ENCODE measurements at places on chromosomes 6 and 20.

- peak; percentile 27 for DNase-seq
Measured at GRCh38 chr20:611843-612185, 1.7 kb upstream of the TCF15 start.

DNA sequence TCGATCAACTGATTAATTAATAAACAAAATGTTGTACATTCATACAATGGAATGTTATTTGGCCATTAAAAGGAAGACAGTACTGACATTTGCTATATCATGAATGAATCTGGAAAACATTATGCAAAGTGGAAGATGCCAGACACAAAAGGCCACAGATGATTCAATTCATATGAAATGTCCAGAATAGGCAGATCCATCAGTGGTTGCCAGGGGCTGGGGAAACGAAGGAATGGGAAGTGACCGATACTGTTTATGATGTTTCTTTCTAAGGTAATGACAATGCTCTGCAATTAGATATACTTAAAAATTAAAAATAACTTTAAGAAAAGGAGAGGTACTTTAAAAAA is 37.2 kb downstream of the ELOVL5 start:
- no peak for DNase-seq

DNA sequence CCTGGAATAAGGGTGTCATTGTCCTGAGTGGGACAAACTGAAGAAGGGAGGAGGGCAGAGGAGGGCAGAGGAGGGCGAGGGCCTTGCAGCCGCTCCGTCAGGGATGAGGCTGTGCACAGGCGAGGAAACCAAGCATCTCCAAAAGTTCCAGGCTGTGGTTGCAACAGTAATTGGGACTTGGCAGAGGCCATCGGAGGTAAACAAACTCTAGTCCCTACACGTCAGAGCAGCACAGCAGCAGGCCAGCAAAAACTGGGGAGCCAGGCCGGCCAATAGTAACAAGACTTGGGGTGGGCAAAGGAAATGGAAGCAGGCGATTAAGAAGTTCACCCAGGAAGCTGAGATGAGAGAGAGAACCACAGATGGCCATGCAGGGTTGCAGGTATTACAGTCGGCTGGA is 142.8 kb downstream of the SMOC2 start:
- no peak for DNase-seq

- DNase-seq, result no peak
Measured at GRCh38 chr6:87199787-87200186, 44.4 kb downstream of the ZNF292 start.

- DNase-seq, result no peak
Measured at GRCh38 chr6:15366879-15367278, 121.0 kb downstream of the JARID2 start.

- DNase-seq, result no peak
Measured at GRCh38 chr6:17945111-17945510, 42.3 kb downstream of the KIF13A start.

- no peak for DNase-seq
Measured at GRCh38 chr6:6661684-6662083, 73.2 kb downstream of the LY86 start.

DNA sequence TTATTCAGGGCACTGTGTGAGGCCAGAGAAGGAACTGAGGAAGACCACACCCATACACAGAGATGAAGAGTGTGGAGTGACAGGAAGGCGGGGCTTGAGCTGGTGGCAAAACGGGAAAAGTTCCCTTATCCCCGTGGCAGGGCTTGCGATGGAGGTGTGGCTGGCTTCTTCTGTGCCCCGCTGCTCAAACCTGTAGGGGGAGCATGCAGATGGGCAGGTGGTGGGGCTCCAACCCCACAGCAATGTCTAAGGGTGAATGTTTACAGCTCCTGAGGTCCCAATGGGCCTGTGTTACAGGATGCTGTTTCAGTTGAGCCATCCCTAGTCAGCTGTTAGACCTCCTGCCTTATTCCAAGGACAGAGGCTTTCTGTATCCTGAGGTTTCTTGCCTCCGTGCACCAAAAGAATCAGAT is 105.9 kb downstream of the LY86 start:
- DNase-seq, result no peak

DNA sequence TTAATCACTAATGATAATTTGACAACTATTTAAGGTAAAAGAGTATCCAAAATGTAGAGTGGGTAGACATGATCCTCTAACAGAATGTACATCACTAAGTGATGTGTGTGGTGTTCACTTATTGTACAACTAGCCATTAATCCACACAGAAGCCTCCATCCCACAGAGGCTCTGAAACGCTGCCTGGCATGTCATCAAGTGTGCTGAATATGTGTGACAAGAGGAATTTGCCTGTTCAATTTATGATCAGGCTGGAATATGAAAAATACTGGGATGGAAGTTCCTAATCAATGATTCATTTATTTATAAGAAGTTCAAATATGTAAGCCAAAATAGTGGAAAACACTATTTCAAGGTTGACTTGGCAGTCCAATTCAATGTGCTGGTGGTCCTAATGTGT is 72.4 kb downstream of the BACH2 start:
- no peak for DNase-seq

GRCh38 chr6:85672050-85672449 is 29.4 kb upstream of the SYNCRIP start:
- no peak for DNase-seq

DNA sequence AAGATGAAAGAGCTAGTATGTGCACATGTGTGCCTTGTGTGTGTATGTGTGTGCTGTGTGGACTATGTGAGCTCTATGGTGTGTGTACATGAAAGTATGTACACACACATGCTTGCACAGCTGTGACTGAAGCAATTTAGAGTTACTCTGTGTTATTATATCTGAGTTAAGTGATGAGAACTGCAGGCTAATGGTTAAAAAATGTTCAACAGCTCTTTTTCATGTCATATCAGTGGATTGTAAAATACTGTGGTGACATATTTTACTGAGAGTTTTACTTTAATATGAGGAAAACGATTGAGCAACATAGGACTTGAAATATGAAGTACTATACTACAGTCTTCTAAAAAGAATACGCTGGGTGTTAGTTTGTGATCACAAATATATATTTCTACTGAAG is 195.7 kb upstream of the KCNK16 start:
- no peak for DNase-seq

DNA sequence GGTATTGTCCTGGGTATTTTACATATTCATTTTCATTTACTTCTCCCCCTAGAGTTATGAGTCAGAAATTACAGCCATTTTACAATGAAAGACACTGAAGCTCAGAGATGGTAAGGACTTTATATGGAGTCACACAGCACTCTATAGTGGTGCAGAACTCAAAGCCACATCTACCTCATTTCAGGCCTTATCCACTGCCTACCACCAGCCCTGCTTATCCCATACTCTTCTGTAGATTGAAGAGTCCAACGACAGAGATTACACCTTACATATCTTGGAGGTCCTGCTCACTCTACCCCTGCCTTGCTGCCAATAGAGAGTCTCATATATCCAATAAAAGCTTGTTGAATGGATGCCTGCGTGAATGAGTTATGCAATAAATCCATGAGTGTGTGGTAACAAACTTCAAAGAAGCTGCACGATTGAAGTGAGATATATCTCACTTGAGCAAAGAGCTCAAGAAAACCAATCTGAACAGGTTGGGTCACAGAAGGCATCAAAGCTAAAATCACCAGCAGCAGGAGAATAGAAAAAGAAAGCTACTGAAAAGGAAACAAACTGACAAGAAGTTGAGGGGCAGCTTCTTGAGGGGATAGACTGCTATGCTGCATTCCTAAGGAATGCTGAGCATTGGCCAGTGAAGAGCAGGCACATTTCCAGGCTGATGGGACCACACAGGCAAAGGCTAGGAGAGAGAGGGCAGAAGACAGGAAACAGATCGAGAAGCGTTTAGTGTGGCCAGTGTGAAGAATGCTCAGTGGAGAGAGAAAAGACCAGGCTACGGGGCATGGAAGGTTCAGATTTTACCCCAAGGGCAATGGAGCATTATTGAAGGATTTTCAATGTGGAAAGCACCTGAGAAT is 585.6 kb downstream of the DHX35 start:
- DNase-seq, result no peak

DNA sequence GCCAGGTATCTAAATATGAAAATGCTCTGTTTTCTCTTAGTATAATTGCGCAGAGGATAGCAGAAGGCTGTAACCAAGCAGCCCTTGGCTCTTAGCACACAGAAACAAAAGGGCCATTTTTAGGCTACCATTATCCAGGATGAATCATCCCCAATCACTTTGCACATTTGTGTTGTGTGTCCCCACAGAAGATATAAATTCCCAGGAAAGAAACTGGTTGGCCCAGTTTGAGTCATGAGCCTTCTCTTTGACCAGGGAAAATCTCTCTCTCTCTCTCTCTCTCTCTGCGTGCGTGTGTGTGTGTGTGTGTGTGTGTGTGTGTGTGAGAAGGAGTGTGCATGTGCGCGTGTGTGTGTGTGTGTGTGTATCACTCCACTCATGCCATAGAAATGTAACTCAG is 178.5 kb downstream of the FRK start:
- no peak for DNase-seq

DNA sequence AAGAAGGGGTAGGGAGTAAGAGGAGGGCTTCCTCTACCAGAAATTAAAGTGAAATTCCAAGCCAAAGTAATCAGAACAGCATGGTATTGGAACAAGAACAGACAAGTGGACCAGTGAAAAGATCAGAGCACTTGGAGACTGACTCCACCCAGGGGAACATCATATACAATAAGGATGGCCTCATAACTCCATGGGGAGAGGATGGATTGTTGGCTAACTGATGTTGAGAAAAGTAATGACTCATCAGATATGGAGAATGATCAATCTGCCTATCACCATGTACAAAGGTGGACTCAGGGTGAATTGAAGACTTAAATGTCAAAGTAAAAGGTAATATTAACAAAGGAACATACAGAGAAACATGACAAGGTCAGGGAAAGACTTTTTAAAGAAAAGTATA is 12.8 kb downstream of the SLC22A3 start:
- no peak for DNase-seq

DNA sequence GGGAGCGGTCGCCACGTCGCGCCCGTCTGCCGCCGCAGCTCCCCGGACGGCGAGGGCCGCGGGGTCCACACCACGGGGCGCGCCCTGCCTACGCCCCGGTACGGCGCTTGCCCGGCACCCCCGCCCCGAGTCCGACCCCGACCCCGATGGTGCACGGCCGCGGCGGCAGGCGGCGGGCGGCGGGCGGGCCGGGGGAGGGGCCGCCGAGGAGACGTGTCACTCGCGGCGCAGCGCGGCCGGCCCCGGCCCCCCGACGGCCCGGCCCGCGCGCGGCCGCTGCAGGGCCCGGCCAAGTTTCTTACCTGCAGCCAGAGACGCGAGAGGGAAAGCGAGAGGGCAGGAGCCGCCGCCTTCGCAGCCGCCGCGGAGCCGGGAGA is 328 bp downstream of the RRBP1 start:
- no peak for DNase-seq

GRCh38 chr6:134195164-134195906 is 122.6 kb downstream of the SGK1 start:
- no peak for DNase-seq

DNA sequence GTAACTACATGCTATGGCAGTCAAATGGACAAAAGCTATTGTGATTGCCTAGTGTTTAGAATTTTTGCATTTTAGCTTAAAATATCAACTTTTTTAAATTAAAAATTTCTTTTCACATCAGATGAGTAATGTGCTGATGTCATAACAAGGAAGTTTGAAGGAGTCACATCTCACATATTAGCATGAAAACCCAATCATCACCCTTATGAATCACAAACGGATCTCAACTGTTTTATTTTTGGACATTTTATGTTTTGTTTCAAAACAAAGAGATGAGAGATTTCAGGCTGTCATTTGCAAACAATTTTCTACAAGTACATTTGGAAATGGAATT is 53.6 kb upstream of the TRERF1 start:
- DNase-seq, result no peak

- no peak for DNase-seq
Measured at GRCh38 chr20:59569305-59569704, 35.0 kb upstream of the PHACTR3 start.

DNA sequence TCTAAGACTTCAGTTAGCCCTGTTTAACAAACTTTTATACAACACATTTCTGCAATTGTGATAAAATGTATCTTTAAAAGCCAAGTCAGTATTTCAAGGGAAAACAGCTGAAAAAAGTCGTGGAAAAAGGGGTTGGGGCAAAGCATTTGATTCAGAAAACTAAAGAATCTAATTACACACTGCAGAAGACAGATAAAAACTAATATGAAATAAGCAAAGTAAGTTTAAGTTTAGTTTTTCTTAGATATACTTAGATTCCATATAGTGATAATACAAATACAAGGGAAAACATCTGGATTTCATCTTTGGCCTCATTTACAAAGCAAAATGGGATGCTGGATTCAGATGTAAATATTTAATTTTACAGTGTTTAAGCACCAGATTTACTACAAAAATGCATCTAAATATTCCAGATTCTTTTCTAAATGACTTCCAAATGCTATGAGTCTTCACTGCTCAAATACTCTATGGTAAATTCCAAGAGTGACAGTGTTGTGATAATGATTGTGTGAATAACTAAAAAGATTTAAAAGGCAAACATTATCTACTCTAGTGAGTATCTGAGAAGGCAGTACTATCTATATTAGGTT is 1.5 kb upstream of the ADNP start:
- DNase-seq, result no peak

DNA sequence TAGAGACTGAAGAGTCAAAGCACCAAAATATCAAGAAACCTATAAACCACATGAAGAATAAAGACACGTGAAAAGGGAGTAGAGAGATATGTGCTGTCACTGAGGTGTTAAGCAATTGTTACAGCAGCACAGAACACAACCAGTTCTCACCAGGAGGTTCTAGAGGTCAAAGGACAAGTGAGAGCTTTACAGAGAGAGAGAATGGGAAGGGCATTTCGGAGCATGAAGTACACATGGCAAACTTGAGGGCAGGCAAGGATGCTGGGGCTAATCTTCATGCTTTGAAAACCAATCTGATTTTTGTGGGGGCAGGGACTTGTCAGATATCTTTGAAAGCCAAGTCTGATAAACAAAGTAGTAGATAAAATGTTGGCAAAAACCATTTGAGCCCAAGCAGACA is 142.3 kb upstream of the NRSN1 start:
- DNase-seq, result no peak

DNA sequence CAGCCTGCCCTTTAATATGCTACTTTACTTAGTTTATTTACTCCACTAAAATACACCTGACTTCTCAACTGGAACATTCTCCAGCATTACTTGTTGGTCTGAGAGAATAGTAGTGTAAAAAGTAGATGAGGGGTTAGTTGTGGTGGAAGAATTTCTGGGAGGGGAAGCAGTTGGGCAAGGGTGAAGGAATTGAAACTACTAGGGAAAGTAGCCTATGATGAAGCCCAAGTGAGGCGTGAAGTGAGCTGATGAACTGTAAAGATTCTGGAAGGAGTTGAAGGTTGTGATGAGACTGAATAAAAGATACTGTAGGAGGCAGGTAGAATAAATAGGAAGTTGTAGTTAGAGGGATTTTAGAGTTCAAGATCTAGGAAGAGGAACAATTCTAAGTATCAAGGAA is 72.5 kb downstream of the ITCH start:
- DNase-seq, result no peak
